A549 treated with Mapracorat at 1 μM for 4 hours (cell line): ENCODE measurements at places on chromosomes 1 and 21. TPM values are rescaled to one million over a fixed set of nuclear protein-coding genes. Genes with fewer than 3 reads are reported as not detected.

PADI6 gene
- total RNA-seq = not detected in 5 replicates

TRIM63 gene
- 1.3 to 1.8 TPM (median 1.5 TPM) in 5 replicates for total RNA-seq

TSHB gene
- total RNA-seq = not detected in 5 replicates

HES2 gene
- 2.6 to 5.7 TPM (median 5.2 TPM) in 5 replicates for total RNA-seq

TTC13 gene
- 8.0 to 10.5 TPM (median 9.2 TPM) in 5 replicates for total RNA-seq

PHF13 gene
- total RNA-seq = 8.0 to 11.6 TPM (median 9.5 TPM) in 5 replicates

PARK7 gene
- total RNA-seq = 337 to 384 TPM (median 364 TPM) in 5 replicates

TCHH gene
- total RNA-seq = 0.27 to 0.31 TPM (median 0.28 TPM) in 5 replicates

CFHR4 gene
- not detected in 5 replicates for total RNA-seq

ZMPSTE24 gene
- 35.7 to 38.8 TPM (median 37.6 TPM) in 5 replicates for total RNA-seq

TMEM61 gene
- 0.49 to 0.86 TPM (median 0.63 TPM) in 5 replicates for total RNA-seq

LAMC2 gene
- 18.9 to 24.4 TPM (median 19.9 TPM) in 5 replicates for total RNA-seq

CA6 gene
- total RNA-seq = not detected in 5 replicates

SPATA46 gene
- total RNA-seq = not detected in 5 replicates

LCE1A gene
- total RNA-seq = not detected in 5 replicates

C4BPA gene
- total RNA-seq = 0.45 to 0.89 TPM (median 0.66 TPM) in 5 replicates

TNFSF18 gene
- not detected in 5 replicates for total RNA-seq

TMEM82 gene
- total RNA-seq = not detected in 5 replicates

S100B gene
- not detected in 5 replicates for total RNA-seq

MMP23B gene
- total RNA-seq = 0.18 to 1.2 TPM (median 0.64 TPM) in 5 replicates

LRRC41 gene
- 35.5 to 42.5 TPM (median 41.3 TPM) in 5 replicates for total RNA-seq

GBP7 gene
- total RNA-seq = not detected in 5 replicates
